ENCODE measurements at places on chromosomes 2 and 18. TPM values are rescaled to one million over a fixed set of nuclear protein-coding genes. Genes with fewer than 3 reads are reported as not detected.
A peak's percentile ranks its signal among the peaks of the same experiment; 100 is the strongest.

DNA sequence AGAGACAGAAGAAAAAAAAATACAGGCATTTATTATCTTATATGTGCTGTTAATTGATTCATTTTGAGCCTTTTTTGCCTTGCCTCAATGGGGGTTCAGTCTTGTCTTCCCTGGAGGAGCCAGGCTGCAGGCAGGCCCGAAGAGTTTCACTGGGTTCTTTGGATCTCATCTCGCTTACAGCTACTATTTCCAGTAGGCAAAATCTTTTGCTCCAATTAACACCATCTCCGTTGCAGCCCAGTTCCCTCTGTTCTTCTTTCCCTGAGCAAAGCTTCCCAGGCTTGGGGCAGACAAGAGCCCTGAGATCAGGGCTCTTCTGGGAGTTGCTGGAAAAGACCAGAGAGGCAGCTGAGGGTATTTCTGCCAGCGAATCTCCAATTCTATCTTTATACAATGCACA, 168.8 kb upstream of the CELF4 start:
- no peak overlapping the region for H3K27ac ChIP-seq
- no peak for DNase-seq
- H3K4me1 ChIP-seq, result no peaks in the 10 kb centered on the region
- H3K4me3 ChIP-seq, result no peak overlapping the region
- no peaks in the 10 kb centered on the region for H3K27me3 ChIP-seq

Gene MALL
- total RNA-seq, result 9.4 TPM

DNA sequence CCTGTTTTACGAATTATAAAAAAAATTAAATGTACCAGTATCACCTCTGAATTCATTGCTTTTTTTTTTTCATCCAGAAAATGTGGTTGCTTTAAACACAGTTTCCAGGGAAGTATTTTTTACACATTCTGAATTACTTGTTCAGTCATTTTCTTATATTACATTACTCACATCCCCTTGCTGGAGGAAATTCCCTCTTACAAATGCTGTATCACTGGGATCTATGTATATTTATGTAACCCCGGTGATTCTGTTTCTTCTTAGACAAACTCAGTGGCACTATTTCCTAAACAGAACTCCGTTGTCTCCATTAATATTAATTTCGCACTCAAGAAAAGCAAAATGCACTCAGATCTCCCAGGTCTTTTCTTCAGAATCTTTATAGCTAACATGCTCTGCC, 1078.5 kb upstream of the ZEB2 start:
- H3K36me3 ChIP-seq, result no peaks in the 10 kb centered on the region
- no peak for DNase-seq
- no peak overlapping the region for H3K4me3 ChIP-seq

Gene PLEKHH2
- total RNA-seq, result 19.5 TPM

Gene SGPP2
- total RNA-seq, result 2.0 TPM

DNA sequence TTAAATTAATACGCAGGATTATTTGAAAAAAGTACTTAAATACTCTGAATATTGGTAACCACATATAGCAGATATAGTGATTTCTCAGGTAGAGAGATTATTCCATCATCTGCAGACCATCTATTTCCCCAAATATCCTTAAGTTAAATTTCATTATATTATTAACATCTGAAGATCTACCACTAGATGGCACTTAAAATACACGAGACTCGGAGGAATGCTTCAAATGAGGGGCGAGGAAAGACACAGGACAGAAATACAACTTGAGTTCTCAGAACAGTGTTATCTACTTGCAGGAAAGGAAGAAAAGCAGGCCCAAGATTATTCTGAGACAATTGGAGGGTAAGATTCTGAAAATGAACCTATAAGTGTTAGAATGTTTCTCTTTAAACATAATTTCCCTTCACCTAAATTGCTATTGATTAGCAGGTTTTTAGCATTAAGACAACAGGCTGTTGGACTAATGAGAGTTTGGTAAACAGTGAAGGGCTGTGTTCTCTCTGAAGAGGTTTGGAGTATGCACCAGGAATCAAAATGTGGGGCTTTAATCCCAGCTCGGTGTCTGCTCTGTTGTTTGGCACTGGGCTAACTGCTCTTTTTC, 76.9 kb upstream of the GCFC2 start:
- no peak overlapping the region for H3K4me3 ChIP-seq
- H3K4me1 ChIP-seq, result no peaks in the 10 kb centered on the region
- no peaks in the 10 kb centered on the region for H3K36me3 ChIP-seq
- no peak for DNase-seq
- no peaks in the 10 kb centered on the region for H3K27me3 ChIP-seq
- H3K27ac ChIP-seq, result no peak overlapping the region

DNA sequence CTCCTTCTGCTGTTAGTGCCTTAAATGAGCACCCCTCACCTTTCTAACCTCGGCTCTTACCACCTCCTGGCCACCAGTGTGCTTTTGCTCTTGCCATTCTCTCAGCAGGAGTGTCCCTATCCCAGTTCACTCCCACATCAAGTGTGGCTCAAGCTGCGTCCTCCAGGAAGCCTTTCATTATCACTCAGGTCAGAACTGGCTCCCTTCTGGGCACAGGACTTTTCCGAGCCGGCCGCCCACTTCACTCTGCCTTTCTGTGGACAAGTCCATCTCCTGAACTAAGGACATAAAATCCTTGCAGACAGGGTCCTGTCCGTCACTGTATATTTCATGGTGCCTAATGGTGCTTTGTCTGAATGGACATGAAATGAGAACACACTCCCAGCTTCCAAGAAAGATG, 15.6 kb downstream of the TMEM127 start:
- no peak for DNase-seq
- H3K27me3 ChIP-seq, result no peaks in the 10 kb centered on the region

DNA sequence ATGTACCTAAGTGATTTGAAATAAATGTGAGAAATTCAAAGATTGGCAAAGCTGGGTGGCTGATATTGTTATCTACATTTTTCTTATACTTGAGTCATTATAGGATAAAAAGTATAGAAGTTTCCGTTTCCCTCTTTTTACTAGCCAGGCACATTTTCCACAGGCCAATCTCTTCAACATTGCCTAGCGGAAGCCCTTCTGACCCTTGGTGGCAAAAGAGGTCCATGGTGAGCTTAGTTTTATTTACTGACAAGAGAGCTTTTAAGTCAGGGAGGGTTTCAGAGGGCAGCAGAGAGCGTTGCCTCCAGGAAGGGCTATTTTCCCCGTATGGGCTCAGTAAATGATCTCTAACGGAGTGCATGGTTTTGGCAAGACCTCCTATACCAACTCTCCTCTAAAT, 15.1 kb upstream of the RHOB start:
- no peak overlapping the region for H3K27ac ChIP-seq
- H3K4me1 ChIP-seq, result peaks cover 22% of the 10 kb centered on the region
- H3K27me3 ChIP-seq, result no peaks in the 10 kb centered on the region

Gene FN1
- total RNA-seq, result 64.2 TPM

Gene OTOS
- total RNA-seq, result not detected

DNA sequence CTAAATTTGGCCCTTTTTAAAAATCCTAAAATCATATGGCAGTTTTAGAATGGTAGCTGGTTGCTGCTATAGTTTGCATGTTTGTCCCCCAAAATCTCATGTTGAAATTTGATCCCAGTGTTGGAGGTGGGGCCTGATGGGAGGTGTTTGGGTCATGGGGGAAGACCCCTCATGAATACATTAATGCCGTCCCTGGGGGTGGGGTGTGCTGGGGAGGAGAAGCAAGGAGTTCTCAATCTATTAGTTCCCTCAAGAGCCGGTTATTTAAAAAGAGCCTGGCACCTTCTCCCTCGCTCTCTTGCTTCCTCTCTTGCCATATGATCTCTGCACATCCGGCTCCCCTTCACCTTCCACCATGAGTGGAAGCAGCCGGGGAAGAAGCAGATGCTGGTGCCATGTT, 20.8 kb downstream of the GPATCH11 start:
- no peak for DNase-seq
- H3K4me1 ChIP-seq, result no peaks in the 10 kb centered on the region
- H3K27ac ChIP-seq, result no peak overlapping the region
- H3K36me3 ChIP-seq, result peaks cover 62% of the 10 kb centered on the region
- H3K27me3 ChIP-seq, result no peaks in the 10 kb centered on the region

DNA sequence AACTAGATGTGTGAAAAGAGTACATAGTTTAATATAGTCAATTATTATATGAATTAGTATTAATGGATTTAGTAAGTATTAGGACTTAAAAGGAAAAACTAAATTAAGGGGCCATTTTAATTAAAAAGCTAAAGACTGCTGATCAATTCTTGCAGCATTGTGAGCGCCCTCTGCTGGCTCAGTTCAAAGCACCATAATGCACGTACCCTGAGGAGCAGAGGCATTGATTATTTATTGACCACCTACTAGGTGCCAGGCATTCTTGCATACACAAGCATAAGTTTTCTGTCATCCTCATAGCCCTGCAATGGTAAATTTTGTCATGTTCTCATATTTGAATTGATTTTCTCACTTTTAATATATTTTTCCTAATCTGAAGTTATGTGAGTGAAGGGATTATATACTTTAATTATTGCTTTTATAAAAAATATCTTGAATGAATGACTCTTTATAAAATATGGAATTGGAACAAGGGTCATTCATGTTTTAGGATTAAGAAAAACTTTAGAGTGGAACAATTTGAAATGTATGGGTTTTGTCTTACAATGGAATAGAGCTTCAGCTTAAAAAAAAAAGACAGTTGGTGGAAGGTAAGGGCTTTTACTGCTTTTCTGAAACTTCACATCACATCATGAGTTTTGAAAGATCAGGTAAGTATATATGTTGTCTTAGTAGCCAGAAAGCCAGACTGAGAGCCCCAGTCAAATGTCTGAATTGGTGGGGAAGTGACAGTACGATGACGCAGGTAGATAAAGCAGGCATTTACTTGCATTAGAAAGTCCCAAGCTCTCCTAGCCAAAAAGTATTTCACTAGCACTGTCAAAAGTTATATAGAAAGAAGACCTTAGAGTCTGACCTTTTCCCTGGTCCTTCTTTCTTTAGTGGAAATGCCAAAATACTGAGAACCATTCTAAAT, 9.7 kb downstream of the ITGA4 start:
- peaks cover 91% of the 10 kb centered on the region for H3K4me1 ChIP-seq
- no peaks in the 10 kb centered on the region for H3K27me3 ChIP-seq
- peak; percentile 91 for DNase-seq
- H3K36me3 ChIP-seq, result peaks cover 14% of the 10 kb centered on the region
- no peak overlapping the region for H3K4me3 ChIP-seq

DNA sequence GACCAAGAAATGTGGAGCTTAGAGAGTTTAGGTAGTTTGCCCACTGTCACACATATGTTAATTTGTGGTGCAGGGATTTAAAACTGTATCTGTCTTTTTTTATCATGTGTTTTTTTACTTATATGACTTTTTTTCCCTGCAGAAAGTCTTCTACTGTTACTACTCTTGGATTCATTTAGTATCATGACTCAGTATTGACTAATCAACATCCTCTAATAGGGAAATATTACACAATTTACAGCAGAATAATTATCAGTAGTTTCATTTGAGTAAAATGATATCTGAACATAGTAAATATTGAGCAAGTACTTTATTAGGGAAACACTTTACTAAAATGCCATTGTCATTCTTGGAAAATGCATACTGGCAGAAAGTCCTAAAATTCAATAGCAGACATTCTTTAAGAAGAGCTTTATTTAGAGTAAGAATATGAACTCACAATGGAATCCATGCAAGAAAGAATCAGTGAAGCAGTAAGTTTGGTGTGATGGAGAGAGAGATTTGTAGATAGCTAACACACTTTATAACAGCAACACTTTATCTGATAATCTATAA, 425.9 kb upstream of the SLC8A1 start:
- no peak for DNase-seq
- H3K4me3 ChIP-seq, result no peak overlapping the region
- H3K27ac ChIP-seq, result no peak overlapping the region
- H3K4me1 ChIP-seq, result no peaks in the 10 kb centered on the region
- H3K27me3 ChIP-seq, result no peaks in the 10 kb centered on the region

Gene PIEZO2
- 13.0 TPM for total RNA-seq

DNA sequence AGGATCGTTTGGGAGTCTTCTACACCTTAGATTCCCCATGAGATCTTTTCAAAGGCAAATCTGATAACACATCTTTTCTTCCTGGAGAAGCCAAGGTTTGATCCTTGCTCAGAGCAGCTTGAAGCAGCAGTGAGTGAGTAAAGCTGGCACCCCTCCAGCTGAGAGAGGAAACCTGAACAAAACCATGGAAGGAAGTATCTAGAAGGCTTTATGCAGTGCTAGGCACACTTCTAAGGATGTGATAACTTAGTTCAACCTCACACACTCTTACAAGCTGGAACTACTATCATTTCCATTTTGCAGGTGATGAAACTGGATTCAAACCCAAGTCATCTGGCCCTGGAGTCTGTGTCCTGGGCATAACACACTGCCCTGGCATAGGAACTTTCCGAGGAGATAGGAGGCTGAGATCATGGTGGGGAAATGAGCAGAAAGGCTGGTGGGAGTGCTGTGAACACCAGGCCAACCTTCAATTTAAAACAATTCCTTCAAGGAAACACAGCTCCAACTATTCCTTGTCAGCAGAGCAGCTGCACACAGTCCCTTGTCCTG, 71.2 kb downstream of the CTAGE1 start:
- peak overlapping the region; percentile 89 for H3K27ac ChIP-seq
- H3K36me3 ChIP-seq, result no peaks in the 10 kb centered on the region
- H3K4me1 ChIP-seq, result peaks cover 36% of the 10 kb centered on the region
- peaks cover 36% of the 10 kb centered on the region for H3K27me3 ChIP-seq

Gene MDH1B
- 1.3 TPM for total RNA-seq

DNA sequence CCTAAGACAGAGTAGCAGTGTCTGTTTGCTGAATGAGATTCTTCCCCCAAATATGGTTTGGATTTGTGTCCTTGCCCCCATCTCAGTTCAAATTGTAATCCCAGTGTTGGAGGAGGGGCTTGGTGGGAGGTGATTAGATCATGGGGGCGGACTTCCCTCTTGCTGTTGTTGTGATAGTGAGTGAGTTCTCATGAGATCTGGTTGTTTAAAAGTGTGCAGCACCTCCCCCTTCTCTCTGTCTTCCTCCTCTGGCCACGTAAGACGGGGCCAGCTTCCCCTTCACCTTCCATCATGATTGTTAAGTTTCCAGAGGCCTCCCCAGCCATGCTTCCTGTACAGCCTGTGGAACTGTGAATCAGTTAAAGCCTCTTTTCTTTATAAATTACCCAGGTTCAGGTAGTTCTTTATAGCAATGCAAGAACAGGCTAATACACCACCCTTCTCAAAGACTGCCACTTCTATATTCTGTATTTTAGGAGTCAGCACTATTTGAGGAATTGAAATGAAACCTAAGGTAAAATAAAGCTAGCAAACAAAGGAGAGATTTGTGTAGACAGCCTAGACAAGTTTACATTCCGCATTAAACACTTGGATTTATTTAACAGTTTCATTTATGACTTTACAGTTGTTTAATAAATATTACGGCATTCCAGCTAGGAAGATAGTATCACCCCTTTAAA, 21.6 kb downstream of the FBXO36 start:
- H3K4me3 ChIP-seq, result no peak overlapping the region
- no peak for DNase-seq
- H3K27ac ChIP-seq, result no peak overlapping the region
- no peaks in the 10 kb centered on the region for H3K27me3 ChIP-seq
- no peaks in the 10 kb centered on the region for H3K36me3 ChIP-seq

Gene DCDC2C
- total RNA-seq, result not detected

GRCh38 chr2:174670446-174670845, 72.8 kb upstream of the WIPF1 start:
- no peak for DNase-seq
- no peaks in the 10 kb centered on the region for H3K27me3 ChIP-seq
- H3K4me1 ChIP-seq, result peaks cover 14% of the 10 kb centered on the region
- H3K4me3 ChIP-seq, result no peak overlapping the region

Gene NEDD4L
- total RNA-seq, result 14.3 TPM

All from spleen (tissue), 13 donors.